ENCODE measurements at places on chromosomes 5 and 9. TPM values are rescaled to one million over a fixed set of nuclear protein-coding genes. Genes with fewer than 3 reads are reported as not detected.

DNA sequence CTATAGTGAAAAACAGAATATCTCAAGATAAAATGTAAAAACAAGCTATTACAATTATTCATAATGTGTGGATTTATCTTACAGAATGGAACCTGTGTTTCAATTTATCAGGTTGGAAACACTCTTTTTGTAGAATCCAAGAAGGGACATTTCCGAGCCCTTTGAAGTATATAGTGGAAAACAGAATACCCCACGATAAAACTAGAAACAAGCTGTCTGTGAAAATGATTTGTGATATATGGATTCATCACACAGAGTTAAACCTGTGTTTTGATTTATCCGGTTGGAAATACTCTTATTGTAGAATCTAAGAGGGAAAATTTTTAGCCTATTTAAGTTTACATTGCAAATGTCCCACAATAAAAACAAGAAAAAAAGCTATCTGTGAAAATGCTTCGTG is 388.2 kb downstream of the PRDM9 start:
- no peaks in the 10 kb centered on the region for H3K27me3 ChIP-seq
- no peaks in the 10 kb centered on the region for H3K36me3 ChIP-seq
- no peak for DNase-seq
- H3K4me3 ChIP-seq = no peak overlapping the region
- H3K4me1 ChIP-seq = no peaks in the 10 kb centered on the region

DNA sequence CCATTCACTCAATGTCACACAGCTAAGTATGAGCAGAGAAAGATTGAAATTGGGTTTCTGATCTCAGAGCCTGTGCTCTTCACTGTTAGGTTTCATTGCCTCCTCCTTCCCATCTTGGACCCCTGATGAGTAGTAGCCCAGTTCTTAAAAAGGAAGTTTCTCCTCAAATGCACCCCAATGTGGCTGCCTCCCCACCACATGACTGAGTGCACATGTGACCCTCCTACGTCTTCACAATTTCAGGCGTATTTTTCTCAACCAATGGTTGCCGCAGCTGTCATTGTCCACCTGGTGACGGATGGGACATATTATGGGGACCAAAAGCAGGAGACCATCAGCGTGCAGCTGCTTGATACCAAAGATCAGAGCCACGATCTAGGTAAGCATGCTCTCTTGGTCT is 178.5 kb downstream of the PAPPA start:
- H3K27ac ChIP-seq = no peak overlapping the region
- H3K4me3 ChIP-seq = no peak overlapping the region
- H3K36me3 ChIP-seq = no peaks in the 10 kb centered on the region
- DNase-seq = no peak
- H3K27me3 ChIP-seq = no peaks in the 10 kb centered on the region

DNA sequence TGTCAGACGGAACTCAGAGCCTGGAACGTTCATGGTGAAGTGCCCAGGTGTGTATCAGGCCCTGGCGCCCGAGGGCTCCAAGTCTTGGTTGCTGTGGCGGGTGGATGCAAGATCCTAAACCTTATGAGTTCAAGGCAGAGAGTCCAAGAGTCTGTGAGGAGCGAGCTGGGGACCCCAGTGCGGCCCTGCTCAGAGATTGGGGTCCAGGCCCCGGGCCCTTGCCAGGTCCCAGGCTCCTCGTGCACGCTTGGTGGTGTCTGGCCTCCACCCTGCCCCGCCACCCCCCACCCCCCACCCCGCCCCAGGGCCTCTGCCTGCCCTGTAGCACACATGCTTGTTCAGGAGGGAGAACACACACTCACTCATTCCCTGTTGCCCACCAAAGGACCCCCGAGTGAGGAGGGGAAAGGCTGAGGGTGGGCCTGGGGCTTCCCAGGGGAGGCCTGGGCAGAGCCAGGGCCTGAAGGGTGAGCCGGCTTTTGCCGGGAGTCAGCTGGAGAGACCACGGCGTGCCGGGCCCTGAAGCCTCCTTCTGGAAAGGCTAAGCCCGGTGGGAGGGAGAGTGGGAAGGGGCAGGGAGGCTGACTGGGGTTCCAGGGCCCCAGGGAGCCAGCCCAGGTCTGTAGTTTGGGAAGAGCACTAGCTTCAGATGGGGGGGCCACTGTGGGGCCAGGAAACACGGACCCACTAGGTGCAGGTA is 37.1 kb downstream of the FAM163B start:
- no peaks in the 10 kb centered on the region for H3K4me1 ChIP-seq
- DNase-seq = no peak
- no peak overlapping the region for H3K4me3 ChIP-seq
- no peaks in the 10 kb centered on the region for H3K27me3 ChIP-seq
- no peak overlapping the region for H3K27ac ChIP-seq

SOX30 gene
- not detected for total RNA-seq

ENC1 gene
- 2.6 TPM for total RNA-seq

GRCh38 chr9:5817862-5818261 is 15.1 kb downstream of the ERMP1 start:
- H3K4me1 ChIP-seq = no peaks in the 10 kb centered on the region
- no peaks in the 10 kb centered on the region for H3K36me3 ChIP-seq
- no peak overlapping the region for H3K4me3 ChIP-seq
- DNase-seq = no peak
- no peak overlapping the region for H3K27ac ChIP-seq
- no peaks in the 10 kb centered on the region for H3K27me3 ChIP-seq

DNA sequence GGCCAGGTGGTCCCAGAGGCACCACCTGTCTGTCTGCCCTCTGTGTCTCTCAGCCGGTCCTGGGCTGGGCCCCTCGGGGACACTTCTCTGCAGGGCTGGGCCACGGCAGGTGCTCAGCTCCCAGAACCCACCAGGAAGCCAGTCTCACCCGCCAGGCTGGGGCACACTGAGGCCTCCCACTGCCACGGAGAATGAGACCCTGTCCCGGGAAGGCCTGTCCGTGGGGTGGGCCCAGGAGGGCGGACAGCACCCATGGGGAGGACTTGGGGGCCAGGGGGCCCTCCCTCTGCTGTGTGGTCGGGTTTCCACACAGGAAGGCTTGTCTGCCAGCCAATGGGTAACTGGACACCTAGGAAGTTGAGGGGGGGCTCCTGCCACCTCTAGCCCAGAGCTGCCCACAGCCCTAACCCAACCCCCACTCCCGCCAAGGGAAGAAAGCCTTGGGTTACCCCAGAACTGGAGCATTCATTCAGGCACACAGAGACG is 4.1 kb upstream of the TUBB4B start:
- no peak overlapping the region for H3K4me3 ChIP-seq
- H3K36me3 ChIP-seq = no peaks in the 10 kb centered on the region
- DNase-seq = no peak

- H3K36me3 ChIP-seq = no peaks in the 10 kb centered on the region
- no peak overlapping the region for H3K4me3 ChIP-seq
- DNase-seq = no peak
- H3K4me1 ChIP-seq = no peaks in the 10 kb centered on the region
- no peaks in the 10 kb centered on the region for H3K27me3 ChIP-seq
Observed at GRCh38 chr5:97488126-97488668, 305.1 kb upstream of the RIOK2 start.

DNA sequence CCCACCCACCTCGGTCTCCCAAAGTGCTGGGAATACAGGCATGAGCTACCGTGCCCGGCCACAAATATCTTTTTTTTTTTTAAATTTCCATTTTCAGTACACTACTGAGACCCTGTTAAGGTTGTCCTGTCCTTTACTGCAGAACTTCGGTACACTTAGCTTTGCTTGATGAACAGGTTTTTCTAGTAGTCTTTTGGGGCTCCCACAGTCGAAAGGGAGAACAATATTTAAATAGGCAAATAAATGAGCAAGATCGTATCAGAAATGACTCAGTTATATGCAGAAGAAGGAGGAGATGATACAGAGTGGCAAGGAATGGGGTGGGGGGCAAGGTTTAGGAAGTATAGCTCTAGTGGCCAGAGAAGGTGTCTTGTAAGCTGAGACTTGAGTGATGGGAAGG is 52.7 kb downstream of the MSX2 start:
- no peaks in the 10 kb centered on the region for H3K36me3 ChIP-seq
- no peak overlapping the region for H3K4me3 ChIP-seq
- no peak overlapping the region for H3K27ac ChIP-seq
- no peaks in the 10 kb centered on the region for H3K27me3 ChIP-seq
- no peak for DNase-seq

GRCh38 chr9:114007991-114008666 is 70.0 kb downstream of the AMBP start:
- no peak overlapping the region for H3K27ac ChIP-seq
- H3K27me3 ChIP-seq = no peaks in the 10 kb centered on the region
- no peaks in the 10 kb centered on the region for H3K4me1 ChIP-seq
- DNase-seq = peak; percentile 7
- H3K36me3 ChIP-seq = no peaks in the 10 kb centered on the region
- H3K4me3 ChIP-seq = no peak overlapping the region

- DNase-seq = no peak
- H3K4me1 ChIP-seq = no peaks in the 10 kb centered on the region
- no peak overlapping the region for H3K4me3 ChIP-seq
- H3K27me3 ChIP-seq = no peaks in the 10 kb centered on the region
Observed at GRCh38 chr5:10663489-10664179, 97.4 kb downstream of the DAP start.

GRCh38 chr5:194102-194501 is 2.8 kb downstream of the LRRC14B start:
- no peaks in the 10 kb centered on the region for H3K36me3 ChIP-seq
- H3K4me1 ChIP-seq = no peaks in the 10 kb centered on the region
- no peaks in the 10 kb centered on the region for H3K27me3 ChIP-seq
- H3K4me3 ChIP-seq = no peak overlapping the region

RFX3 gene
- total RNA-seq = 30.9 TPM

CORO2A gene
- total RNA-seq = 2.8 TPM

GRCh38 chr5:108953940-108954339 is 206.2 kb downstream of the FER start:
- H3K27ac ChIP-seq = no peak overlapping the region
- DNase-seq = no peak
- no peaks in the 10 kb centered on the region for H3K27me3 ChIP-seq

DNA sequence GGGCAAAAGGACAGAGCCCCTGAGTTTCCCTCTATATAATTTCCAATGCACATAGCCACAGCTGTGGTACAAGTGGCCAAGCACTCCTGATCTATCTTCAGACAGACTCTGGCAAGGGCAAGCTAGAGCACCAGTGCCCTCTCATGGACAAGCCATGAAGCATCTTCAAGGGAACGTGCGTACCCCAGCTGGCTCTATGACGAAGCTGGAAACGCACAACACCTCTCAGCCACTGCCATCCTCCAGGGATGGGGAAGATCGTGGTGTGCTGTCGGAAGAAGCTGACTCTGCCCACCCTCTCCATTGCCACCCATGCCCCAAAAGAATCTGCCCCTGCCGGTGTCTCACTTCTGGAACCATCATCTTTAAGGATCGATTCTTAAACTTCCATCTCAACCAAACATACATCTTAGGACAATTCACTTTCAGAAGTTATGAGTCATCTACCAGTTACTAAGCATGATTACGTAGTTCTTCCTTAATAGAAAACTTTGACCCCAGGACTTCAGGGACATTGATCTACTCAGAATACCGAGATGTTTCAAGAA is 482.9 kb downstream of the AGTPBP1 start:
- H3K36me3 ChIP-seq = no peaks in the 10 kb centered on the region
- DNase-seq = no peak
- H3K27ac ChIP-seq = no peak overlapping the region
- no peaks in the 10 kb centered on the region for H3K27me3 ChIP-seq
- H3K4me1 ChIP-seq = no peaks in the 10 kb centered on the region

GRCh38 chr5:174400461-174400860 is 323.9 kb upstream of the MSX2 start:
- no peak overlapping the region for H3K27ac ChIP-seq
- no peaks in the 10 kb centered on the region for H3K27me3 ChIP-seq
- no peaks in the 10 kb centered on the region for H3K36me3 ChIP-seq
- no peak for DNase-seq
- no peaks in the 10 kb centered on the region for H3K4me1 ChIP-seq
- H3K4me3 ChIP-seq = no peak overlapping the region

DNA sequence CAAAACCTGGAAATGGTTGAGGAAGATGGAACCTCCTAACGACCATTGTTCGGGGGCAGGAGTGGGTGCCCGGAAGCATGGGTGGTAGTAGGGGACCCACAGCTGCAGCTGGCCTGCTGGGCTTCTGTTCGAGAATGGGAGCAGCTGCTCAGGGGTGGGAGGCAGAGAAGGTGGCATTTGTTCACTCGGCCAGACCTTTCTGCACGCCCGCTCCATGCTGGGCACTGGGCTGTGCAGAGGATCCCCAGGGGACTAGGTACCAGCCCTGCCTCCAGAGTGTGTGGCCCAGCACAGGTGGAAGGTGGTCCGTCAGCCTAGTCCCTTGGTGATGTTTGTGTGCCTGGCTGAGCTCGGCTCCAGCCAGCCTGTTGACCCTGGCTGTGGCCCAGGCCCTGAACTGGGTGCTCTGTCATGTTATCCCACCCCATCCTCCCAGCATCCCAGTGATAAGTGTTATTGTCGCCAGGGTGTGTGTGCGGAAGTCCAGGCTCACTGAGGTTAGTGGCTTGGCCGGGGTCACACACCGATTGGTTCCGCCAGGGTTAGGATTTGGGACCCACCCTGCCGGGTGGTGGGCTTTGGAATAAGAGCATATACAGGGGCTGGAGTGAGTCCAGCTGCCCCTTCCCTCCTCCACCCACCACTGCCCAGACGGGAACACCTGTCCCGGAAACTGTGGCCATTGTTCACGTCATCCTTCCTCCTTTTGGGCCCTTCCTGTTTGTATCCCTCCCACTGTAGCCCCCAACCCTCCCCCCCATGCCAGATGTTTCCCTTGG is 4.8 kb downstream of the N4BP3 start:
- no peaks in the 10 kb centered on the region for H3K27me3 ChIP-seq
- peaks cover 18% of the 10 kb centered on the region for H3K4me1 ChIP-seq
- no peaks in the 10 kb centered on the region for H3K36me3 ChIP-seq
- no peak overlapping the region for H3K4me3 ChIP-seq
- H3K27ac ChIP-seq = no peak overlapping the region

- no peaks in the 10 kb centered on the region for H3K36me3 ChIP-seq
Observed at GRCh38 chr9:81242866-81243265, 446.5 kb downstream of the TLE1 start.

DNA sequence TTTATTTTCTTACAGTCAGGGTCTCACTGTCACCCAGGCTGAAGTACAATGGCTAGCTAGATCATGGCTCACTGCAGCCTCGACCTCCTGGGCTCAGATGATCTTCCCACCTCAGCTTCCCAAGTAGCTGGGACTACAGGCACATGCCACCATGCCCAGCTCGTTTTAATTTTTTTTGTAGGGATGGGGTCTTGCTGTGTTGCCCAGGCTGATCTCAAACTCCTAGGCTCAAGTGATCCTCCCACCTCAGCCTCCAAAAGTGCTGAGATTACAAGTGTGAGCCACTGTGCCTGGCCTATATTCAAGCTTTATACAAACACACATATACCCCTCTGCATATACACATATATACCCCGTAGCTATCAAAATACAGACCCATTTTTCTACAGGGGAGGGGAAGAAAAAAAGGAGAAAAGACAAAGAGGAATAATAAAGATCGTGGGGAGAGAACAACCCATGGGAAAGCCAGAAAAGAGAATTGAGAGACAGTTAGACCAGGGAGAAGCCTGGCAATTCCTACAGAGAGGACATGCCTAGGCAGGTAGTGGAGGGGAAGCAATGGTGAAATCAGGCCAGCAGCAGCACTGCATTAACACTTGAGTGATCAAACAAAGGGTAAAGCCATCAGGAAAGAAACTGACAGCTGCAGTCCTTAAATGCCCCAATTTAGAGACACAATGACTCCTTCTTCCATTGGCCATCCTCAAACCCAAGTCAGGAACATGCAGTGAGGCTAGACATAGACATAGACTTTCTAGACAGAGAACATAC is 102.7 kb downstream of the EFNA5 start:
- H3K36me3 ChIP-seq = no peaks in the 10 kb centered on the region
- DNase-seq = no peak
- peaks cover 3% of the 10 kb centered on the region for H3K4me1 ChIP-seq
- no peaks in the 10 kb centered on the region for H3K27me3 ChIP-seq
